ELR (cell line): ENCODE measurements at places on chromosomes 3 and 15.

- DNase-seq = peak; percentile 46
Measured at GRCh38 chr15:34582461-34583371, 735 bp downstream of the GOLGA8B start.

DNA sequence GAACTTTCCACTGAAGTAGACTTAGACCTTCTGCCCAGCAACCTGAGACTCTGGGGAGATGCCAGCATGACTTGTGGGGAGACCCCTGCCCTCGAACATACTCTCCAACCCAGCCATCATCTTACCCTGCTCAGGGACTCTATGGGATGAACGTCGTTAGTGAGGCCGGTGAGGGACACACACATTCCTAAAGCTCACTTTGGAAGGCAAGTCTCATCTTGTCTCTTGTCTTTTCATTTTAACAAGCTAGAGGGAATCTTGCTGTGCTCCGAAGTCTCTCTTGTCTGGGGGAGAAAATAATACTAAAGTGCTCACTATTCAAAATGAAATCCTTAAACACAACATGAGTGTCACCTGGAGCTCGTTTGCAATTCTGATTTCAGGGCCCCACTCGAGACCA, 239.5 kb upstream of the HES1 start:
- DNase-seq = no peak

GRCh38 chr3:51141573-51141972, 243.5 kb upstream of the MANF start:
- peak; percentile 1 for DNase-seq

DNA sequence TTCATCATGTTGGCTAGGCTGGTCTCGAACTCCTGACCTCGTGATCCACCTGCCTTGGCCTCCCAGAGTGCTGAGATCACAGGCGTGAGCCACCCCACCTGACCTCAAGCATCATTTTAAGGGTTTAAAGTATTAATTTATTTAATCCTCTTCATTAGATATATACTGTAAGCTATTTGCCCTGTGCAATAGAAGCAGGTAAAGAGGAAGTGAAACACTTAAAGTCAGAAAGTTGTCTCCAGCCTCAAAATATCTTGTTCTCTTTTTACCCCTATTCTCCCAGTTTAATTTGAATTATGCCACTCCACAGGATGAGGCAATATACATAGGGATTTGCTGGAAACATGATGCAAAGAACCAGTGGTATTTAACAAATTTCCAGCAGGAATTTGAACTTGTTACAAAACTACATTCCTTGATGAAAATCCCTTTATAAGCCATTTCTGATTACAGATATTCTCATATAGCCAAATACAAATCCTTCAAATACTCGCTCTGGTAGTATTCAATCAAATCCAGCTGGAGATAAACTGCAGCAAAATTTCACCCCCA, 2.0 kb downstream of the NDUFB5 start:
- no peak for DNase-seq

DNA sequence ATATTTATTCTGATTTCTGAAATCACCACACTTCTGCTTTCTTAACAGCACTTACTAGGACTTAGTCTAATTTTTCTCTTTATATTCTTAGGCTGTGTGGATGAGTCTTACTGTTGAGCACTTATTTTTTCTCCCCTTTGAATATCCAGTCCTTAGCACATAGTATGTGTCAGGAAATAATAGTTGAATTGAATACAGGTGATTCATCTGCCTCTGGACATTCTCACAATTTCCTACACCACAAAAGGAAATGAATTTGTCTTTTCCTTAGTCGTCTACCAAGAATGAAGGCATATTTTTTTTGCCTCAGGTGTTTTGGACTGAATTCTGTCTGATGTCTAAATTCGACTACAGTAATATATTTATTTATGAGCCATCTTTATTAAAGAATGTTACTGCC, 204.2 kb downstream of the GHSR start:
- DNase-seq = peak; percentile 93

DNA sequence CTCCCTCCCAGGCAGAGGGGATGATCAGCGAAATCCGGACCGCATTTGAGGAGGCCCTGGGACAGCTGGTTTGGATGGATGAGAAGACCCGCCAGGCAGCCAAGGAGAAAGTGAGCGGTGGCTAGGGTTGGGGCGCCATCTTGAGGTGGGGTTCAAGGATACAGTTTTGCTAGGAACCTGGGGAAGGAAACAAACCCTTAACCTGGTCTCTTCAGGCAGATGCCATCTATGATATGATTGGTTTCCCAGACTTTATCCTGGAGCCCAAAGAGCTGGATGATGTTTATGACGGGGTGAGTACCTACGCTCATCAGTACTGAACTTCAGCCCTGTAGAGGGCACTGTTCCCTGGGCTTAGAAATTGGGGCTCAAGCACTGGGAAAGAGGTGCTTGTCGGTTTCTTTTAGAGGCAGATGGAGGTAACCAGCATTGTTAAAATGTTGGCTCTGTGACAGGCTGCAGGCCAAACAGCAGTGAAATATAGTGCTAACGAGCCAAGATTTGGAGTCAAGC, 9.6 kb upstream of the PSMD2 start:
- peak; percentile 71 for DNase-seq

GRCh38 chr15:70783041-70783440, 19.7 kb upstream of the UACA start:
- no peak for DNase-seq

DNA sequence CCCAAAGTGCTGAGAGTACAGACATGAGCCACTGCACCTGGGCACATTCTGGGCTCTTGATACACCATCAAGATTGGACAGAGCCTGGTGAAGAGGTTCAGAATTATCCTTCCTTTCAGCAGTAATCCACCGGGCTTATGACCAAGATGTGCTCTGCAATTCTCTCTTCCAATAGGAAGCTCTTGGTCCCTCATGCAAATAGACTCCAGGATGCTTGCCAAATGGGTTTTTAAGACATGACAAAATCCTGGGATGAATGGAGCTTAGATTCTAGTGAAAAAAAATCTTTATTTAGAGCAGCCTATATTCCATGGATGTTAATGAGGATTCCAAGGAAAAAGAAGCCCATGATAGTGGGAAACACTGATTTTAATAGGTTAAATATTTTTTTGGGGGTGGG, 119.1 kb downstream of the SV2B start:
- DNase-seq = no peak

DNA sequence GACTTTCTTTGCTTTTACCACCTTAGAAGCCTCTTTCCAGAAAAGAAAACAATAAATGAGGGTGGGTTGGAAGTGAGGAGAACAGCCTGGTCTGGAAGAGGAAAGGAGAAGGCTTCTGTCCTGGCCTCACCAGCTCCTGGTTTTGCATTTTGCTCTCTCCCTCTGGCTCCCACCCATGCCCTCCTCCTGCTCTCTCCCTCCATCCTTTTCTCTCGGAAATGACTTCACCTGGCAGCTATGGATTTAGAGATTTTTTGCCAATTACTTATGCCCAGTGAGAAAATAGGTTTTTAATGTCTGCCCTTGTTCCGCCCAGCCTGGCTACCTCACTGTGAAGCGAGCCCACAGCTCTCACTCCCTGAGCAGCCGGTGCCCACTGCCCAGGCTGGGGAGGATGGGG, 77.9 kb upstream of the NTRK3 start:
- DNase-seq = peak; percentile 52

DNA sequence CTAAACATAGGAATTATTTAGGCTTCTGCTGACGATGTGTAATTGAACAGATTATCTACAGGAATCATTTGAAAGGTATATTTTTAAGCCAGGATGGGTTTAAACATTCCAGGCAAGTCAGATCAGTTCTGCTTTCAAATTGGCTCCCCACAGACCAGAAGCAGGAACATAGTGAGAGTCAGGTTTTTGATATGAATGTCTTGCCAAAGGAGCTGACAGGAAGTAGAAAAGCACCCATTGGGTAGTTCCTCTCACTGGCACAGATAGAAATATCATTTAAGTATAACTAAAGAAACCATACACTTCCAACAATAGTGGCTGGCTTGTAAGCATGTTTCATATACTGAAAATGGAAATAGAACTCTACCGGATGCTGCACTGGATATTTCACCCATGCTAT, 95.2 kb downstream of the CLDN1 start:
- no peak for DNase-seq

GRCh38 chr3:25427155-25427554, 908 bp upstream of the RARB start:
- peak; percentile 24 for DNase-seq

GRCh38 chr15:100841426-100841825, 38.2 kb upstream of the ALDH1A3 start:
- DNase-seq = no peak

DNA sequence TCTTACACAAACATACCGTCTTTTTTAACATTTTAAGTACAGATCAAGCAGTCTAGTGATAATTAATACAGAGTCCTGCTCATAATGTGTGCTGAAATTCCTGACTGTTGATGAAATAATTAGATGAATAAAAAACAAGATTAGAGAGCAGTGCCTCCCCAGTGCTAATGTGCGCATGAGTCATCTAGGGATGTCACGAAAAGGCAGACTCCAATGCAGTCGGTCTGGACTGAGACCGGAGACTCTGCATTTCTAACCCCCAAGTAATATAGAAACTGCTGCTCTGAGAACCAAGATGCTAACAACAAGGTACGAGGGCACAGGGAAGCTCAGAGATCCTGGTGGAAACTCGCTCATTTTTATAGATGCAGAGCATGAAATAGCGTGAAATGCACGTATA, 61.4 kb downstream of the COL8A1 start:
- DNase-seq = peak; percentile 46

DNA sequence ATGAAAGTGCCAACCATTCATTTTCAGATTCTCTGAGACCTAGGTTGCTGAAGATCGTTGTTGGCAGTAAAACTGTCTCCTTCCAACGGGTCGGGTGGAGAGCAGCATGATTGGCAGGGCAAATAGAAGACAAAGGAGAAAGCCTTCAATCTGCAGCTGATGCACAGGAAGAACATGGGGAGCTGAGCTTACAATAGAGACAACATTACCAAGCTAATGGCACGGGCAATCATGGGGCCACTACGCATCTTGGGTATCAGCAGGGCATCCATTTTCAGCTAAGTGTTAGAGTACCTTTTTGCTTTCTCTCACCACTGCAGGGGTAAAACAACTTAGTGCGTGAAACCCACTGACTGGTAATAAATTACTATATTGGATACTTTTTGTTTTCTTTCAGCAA, 114.8 kb downstream of the WDR72 start:
- no peak for DNase-seq

DNA sequence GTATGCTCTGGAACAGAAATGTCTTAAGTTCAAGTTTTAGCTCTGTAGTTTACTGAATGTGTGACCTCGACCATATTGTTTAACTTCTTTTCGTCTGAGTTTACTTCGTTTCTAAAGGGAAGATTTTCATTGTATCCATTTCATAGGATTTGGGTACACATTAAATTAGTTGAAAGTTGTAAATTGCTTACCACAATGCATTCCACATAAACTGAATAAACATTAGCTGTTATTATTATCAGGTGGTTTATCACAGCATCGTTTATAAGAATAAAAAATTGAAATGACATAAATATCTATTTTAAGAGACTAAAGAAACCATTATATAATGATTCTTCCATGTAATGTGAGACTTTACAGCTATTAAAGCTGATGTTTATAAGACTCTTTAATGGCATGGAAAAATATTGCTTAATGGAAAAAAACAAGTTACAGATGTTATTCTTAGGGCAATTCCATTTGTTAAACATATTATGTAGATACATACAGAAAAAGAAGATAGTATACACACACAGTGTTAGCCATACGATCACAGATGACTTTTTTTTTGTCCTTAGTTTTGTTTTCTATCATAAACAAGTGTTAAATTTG, 342.3 kb upstream of the SGO1 start:
- no peak for DNase-seq

DNA sequence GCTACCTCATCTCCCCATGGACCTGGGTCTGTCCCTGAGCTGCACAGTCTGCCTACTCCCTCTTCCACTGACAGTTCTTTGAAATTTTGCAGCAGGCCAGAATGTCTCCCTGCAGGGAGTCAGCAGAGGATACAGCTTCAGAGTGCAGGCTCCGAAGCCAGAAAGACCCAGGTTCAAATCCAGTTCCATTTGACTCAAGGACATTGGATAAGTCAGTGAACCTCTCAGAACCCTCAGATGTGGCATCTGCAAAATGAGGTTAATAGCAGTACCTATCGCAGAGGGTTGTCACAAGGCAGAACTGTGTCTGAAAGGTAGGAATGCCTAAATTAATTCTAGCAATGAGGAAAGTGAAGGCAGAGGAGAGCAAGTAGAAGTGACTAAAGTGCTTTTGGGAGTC, 244.4 kb upstream of the TRIM42 start:
- DNase-seq = no peak

DNA sequence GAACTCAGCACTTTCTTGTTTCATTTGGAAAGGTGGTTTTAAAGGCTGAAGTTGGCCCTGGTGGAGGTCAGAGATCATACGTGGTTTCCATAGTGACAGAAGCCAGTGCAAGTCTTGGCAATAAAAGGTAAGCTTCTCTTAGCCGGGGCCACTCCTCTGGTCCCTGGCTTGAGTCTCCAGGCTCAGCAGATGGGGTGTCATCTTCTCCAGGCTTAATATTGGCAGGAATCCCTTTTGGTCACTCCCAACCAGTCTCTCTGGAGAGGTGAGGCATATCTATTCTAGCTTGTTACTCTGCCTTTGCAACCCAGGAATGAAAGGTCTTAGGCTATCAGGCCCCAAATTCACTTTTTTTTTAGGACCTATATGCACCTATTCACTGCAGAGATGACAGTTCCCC, 4.8 kb downstream of the CYP19A1 start:
- no peak for DNase-seq

GRCh38 chr15:65044724-65045481, at the start of gene SLC51B:
Gene SLC51B (plus strand): TSS chr15:65045387. CDS start chr15:65050005, 4,618 bp downstream.
- no peak for DNase-seq

- DNase-seq = no peak
Measured at GRCh38 chr15:100771746-100772145, 107.9 kb upstream of the ALDH1A3 start.

- no peak for DNase-seq
Measured at GRCh38 chr15:77010857-77011256, 15.9 kb downstream of the PSTPIP1 start.

- DNase-seq = peak; percentile 30
Measured at GRCh38 chr15:38768970-38769369, 204.4 kb upstream of the RASGRP1 start.

- no peak for DNase-seq
Measured at GRCh38 chr3:129793942-129794310, 99.6 kb downstream of the TMCC1 start.

GRCh38 chr3:61199843-61200242, 51.4 kb downstream of the FHIT start:
- no peak for DNase-seq

DNA sequence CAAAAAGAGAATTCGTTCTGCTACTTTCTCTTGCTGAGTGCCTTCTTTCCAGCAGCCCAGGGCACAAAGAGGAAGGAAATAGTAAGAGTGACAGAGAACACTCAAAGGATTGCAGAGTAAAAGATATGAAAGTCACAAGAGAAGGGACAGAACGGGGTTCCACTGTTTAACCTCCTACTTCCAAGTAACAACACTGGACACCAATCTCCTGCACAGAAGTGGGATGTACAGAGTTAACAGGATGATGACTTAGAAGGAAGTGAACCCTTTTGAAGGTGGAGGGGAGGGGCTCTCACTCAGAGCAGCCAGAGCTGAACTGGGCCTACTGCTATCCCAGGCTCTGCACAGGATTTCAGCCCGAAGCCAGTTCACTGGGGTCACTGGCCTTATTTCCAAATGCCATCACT, 130.1 kb upstream of the PRICKLE2 start:
- peak; percentile 67 for DNase-seq
